Activated T-helper 17 cell treated with anti-CD3 and anti-CD28 coated beads, Interleukin-2, amount 50 U/mL, for 72 hours (primary cell): ENCODE measurements at places on chromosomes 12 and 14.

- no peak overlapping the region for H3K27ac ChIP-seq
- H3K4me3 ChIP-seq: no peak overlapping the region
- no peaks in the 10 kb centered on the region for H3K27me3 ChIP-seq
- H3K4me1 ChIP-seq: peaks cover 3% of the 10 kb centered on the region
- no peaks in the 10 kb centered on the region for H3K36me3 ChIP-seq
Measured at GRCh38 chr12:116365606-116366455, 88.3 kb upstream of the MED13L start.

DNA sequence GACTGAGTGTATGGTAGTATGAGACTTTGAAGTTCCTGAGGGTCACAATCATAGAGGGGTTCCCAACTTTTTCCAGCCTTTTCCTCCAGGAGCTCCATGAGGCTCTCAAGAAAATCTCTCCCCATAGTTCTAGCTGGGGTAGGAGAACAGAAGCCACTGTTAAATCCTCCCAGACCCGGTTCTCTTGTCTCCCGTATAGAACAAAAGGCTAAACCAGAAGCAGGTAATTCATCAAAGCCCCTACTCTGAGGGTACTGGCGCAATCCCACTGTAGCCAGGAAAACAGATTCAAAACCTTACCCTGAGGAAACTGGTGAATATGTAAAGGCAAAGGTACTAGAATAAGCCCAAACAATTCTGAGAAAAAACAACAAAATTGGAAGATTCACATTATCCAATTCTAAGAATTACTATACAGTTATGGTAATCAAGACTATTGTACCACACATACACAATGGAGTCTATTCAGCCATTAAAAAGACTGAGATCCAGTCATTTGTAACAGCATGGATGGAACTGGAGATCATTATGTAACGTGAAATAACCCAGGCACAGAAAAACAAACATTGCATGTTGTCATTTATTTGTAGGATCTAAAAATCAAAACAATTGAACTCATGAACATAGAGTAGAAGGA, 20.5 kb downstream of the OR8S1 start:
- peaks cover 4% of the 10 kb centered on the region for H3K27me3 ChIP-seq
- H3K4me1 ChIP-seq: peaks cover 4% of the 10 kb centered on the region
- no peak overlapping the region for H3K4me3 ChIP-seq

DNA sequence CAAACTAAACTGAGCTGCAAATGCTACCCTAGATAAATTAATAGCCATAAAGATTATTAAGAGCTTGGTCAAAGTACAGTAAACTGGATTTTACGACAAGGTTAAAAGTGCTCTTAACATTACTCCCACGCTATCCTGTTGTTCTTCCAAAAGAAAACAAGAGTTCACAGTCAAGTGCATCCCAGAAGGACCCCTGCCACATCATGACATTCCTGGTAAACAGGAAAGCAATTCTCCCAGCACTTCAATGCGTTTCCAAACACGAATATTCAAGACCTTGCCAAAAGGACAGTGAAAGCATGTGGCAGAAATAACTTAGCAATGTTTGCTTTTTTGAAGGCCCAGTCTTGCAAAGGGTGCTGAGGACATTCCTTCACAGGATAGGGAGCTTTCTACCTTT, 11.2 kb downstream of the SPRING1 start:
- no peak for ATAC-seq
- peak overlapping the region; percentile 10 for H3K27ac ChIP-seq
- no peaks in the 10 kb centered on the region for H3K27me3 ChIP-seq
- peaks cover 26% of the 10 kb centered on the region for H3K36me3 ChIP-seq
- peaks cover 12% of the 10 kb centered on the region for H3K4me1 ChIP-seq
- H3K4me3 ChIP-seq: no peak overlapping the region

DNA sequence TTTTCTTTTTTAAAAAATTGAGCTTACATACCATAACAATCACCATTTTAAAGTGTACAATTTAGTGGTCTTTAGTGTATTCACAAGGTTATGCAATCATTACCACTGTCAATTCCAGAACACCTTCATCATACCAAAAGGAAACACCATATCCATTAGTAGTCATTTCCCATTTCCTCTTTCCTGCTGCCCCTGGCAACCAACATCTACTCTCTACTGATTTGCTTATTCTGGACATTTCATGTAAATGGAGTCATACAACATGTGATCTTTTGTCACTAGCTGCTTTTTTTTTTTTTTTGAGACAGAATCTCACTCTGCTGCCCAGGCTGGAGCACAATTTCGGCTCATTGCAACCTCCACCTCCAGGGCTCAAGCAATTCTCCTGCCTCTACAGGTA, 66.8 kb upstream of the CFL2 start:
- H3K36me3 ChIP-seq: peaks cover 98% of the 10 kb centered on the region
- peak overlapping the region; percentile 61 for H3K27ac ChIP-seq
- H3K4me1 ChIP-seq: peaks cover 4% of the 10 kb centered on the region
- ATAC-seq: no peak
- H3K4me3 ChIP-seq: no peak overlapping the region
- no peaks in the 10 kb centered on the region for H3K27me3 ChIP-seq
